ENCODE measurements at places on chromosomes 16 and 17.

GRCh38 chr16:11660565-11660964 lies 7.7 kb upstream of the SNN start:
- DNase-seq = no peak

DNA sequence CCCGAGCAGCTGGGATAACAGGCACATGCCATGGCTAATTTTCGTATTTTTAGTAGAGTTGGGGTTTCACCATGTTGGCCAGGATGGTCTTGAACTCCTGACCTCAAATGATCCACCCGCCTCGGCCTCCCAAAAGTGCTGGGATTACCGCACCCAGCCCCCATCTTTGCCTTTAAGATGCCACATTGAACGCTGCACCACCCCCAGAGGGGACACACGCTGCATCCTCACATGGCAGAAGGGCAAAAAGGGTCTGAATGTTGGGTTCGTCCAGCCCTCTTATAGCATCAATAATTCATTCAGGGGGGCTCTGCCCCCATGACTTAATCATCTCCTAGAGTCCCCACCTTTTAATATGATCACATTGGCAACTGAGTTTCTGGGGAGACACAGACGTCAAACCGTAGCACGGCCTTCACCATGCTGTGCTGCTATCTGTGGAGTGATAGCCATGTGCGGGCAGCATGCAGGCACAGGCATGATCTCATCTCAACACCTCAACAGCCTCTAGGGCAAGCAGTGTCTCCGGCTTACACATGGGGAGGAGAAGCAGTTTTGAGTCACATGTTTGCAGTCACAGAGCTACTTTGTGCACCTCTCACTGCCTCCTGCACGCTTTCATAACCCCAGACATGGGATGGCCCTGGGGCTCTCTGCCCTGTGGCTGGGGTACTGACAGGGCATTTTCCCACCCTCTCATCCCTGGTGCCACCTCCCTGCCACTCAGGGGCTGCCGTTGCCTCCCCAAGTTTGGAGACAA lies 30.0 kb downstream of the IL21R start:
- DNase-seq = peak; percentile 61

DNA sequence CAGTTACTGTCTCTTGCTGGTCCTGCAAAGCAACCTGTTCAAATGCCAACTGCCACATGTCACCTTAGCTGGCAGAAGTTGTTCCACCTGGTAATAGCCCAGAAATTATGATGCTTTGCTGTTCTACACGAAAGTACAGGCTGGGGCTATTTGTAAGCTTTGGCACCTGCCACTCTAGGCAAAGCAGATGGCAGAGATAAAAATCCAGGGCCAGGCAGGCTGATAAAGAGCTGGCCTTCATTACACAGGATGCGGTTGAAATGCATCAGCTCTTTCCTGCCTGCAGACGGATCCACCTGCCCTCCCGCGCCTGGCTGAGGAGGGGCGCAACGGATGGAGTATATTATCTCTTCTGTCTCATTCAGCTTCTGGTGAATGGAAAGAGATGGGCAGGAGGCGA lies 29.3 kb upstream of the KDM8 start:
- no peak for DNase-seq

DNA sequence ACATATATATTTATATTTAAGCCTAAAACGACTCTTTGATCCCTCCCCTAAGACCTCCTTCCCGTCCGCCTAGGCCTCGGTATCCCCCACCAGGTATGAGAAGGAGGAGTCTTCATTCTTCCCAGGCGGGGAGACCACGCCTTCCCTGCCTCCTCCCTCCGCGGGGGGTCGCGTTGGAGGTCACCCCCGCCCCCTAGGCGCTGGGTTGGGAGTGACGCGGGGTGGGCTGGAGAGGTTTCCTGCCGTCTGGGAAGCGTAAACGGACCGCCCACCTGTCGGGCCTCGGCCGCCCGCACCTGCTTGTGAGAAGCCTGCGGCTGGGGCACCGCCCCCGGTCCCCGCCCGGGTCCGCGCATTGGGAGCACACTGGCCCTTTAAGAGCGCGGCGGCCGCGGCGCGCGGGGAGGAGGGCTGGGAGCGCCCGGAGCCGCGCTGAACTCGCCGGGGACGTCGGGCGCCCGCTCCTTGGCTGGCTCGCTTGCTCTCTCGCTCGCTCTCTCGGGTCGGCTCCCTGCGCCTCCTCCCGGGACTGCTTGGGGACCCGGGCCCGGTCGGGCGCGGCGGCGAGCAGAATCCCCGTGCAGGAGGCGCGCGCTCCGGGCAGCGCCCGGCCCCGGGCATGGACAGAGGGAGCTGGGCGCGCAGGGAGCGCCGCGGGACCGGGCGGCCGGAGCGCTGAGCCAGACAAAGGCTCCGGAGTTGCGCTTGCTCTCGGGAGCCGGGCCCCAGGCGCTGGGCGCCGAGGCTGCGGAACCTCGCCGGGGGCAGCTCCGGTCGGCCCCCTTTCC lies at the start of gene MMP15:
Gene MMP15 (plus strand): TSS at position 404 of the 788 bp plus-strand sequence. CDS start 597 bp downstream, outside the sequence.
- DNase-seq = peak; percentile 67
